Naive thymus-derived CD8-positive, alpha-beta T cell (primary cell): ENCODE measurements at places on chromosomes 4 and X.

- no peak for DNase-seq
Observed at GRCh38 chrX:40268188-40268520, 170.4 kb upstream of the BCOR start.

- DNase-seq, result no peak
Observed at GRCh38 chrX:1242891-1243402, 25.7 kb upstream of the CSF2RA start.

GRCh38 chr4:25861280-25861950 lies 1.4 kb downstream of the SEL1L3 start:
- DNase-seq, result no peak

DNA sequence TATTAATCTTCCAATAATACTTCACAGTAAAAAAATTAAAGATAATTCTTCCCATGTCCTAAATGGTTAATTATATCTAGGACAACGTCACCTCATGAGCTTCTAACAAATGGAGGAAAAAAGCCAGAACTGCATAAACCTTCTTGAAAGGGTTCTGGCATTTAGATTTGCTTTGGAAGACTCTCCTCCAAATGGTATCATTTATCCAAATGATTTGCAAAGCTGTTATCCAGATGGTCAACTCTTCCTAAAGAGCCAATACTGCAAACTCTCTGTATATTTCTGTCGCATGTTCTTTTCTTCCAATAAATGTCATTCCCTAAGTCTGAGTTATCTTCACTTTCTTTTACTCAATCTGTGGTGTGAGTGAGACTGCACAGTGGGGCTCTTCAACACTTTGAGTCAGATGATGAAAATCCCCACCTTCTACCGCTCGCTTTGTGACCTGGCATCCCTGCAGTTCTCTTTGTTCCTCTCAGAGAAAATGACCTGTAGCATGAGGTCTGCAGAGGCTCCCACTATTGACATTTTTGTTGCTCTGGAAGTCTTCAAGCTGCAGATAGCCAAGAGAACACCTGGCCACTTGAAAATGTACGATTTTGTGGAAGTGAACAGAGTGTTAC lies 52.9 kb downstream of the TMEM150C start:
- no peak for DNase-seq

- no peak for DNase-seq
Observed at GRCh38 chr4:90876296-90876695, 749.1 kb downstream of the CCSER1 start.

DNA sequence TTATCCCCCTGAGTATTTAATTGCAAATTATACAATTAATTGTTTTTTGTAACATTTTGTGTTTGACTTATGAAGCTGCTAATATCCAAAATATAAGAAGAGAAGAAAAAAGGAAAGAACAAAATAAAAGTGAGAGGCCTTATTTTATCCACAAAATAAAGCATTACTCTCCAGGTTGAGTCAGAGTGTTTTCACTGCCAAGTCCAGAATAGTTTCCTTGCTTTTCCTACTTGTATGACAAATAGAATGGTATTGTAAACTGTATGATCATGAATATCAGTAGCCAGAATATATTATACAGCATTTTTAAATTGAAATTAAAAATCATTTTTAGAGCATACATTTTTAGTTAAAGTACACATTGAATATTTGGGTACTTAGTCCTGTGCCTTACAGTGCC lies 237.8 kb downstream of the NDST4 start:
- DNase-seq, result no peak

DNA sequence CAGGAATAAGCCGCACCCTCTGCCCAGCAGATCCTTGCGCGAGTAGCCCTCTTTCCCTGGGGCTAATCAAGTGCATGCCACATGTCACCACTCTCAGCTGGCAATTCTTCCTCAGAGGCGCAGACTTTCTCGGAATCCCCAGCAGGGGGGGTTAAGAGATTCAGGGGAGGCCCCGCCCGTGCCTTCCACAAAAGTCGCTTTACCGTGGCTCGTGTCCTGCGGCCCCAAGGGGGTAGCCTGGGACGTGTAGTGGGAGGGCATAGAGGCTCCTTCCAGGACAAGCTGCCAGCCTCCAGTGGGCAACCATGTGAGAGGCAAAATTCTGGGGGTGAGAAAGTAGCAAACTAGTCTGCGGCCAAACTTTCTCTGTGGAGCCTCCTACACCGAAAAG lies 652 bp downstream of the SRPX start:
- DNase-seq, result no peak

- no peak for DNase-seq
Observed at GRCh38 chr4:73776321-73776729, 36.0 kb downstream of the CXCL8 start.

DNA sequence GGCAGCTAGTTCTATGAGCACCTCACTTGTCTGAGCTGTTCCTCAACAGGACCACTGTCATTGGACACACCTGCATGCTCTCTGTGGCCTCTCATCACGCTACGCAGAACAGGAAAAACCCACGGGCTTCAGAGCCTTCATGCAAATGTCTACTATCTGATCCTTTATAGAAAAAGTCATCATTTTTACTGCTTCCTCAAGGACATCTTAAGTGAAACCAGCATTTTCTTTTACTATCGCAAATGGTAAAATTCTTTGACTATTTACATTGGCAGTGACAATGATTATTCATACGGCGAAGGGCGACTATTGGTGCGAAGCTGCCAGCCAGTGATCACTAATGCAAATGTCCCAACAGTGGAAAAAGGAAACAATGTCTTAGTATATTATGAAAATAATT lies 147.0 kb downstream of the AFAP1 start:
- DNase-seq, result no peak

DNA sequence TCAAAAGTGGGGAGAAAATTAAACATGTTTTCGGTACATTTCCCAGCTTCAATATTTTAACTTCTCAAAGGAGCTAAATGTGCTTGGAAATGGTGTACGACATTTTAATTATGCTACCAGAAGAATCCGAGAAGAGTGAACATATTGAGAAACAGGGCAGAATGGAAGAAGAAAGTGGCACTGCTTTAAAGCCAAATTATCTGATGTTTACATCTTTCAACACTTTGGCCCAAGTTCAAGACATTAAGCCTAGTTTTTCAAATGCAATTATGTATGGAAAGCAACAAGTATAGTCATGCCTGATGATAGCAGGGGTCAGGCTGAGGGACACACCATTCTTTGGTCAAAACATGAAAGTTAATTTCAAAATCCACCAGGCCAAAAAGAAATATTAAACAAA lies 577.9 kb upstream of the ZFP42 start:
- DNase-seq, result no peak

- DNase-seq, result peak; percentile 17
Observed at GRCh38 chrX:140762061-140762460, 52.5 kb downstream of the LINC00632 start.

DNA sequence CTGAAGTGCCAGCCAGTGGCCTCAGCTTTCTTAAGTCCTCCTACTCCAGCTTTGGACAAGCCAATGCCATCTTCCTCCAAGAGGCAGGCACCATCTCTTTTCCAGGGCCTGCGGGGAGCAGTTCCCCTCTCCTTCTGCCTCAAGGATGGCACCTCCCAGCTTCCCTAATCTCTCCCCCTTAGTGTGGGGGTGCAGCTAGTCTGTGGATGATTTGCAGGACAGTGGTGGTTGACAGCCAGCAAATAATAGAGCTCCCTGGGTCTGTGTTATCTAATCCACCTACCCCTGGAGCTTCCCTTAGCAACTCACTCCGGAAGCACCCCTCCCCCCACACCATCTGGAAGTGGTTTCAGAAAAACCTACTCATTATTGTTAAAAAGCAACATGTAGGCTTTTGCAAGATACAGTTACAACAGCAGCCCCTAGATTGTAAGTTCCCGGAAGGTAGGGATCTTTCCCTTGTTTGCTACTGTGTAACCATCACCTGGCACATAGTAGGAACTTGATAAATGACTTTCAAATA lies 247.1 kb downstream of the BCOR start:
- no peak for DNase-seq

GRCh38 chrX:17826609-17827496 lies 34.2 kb downstream of the RAI2 start:
- DNase-seq, result no peak

- DNase-seq, result no peak
Observed at GRCh38 chr4:153728151-153728550, 31.7 kb downstream of the RNF175 start.

- DNase-seq, result peak; percentile 41
Observed at GRCh38 chrX:74449322-74449936, 28.1 kb downstream of the SLC16A2 start.

GRCh38 chr4:154529728-154530519 lies 20.3 kb downstream of the PLRG1 start:
- no peak for DNase-seq

GRCh38 chr4:100420571-100420970 lies 97.3 kb downstream of the EMCN start:
- DNase-seq, result no peak

GRCh38 chrX:24268786-24269185 lies 45.1 kb downstream of the SUPT20HL2 start:
- no peak for DNase-seq

- DNase-seq, result no peak
Observed at GRCh38 chr4:33407496-33407895, 2687.3 kb downstream of the PCDH7 start.

DNA sequence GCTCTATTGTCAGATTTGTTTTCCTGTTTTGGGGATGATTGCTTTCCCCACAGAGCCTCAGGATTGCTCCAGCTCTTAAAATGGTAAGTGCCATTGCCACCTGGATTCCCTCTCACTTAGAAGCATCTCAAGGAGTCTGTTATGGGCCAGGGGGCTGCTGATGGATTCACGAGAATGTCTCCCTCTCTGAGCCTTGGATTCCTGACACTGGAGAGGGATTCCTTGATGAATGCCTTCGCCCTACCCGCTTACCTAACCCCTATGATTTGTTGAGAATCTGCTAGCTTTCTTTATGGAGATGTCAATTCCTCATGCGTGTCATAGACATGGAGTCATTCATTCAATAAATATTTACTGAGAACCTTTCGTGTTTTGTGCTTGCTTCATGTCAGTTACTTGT lies 36.9 kb upstream of the TENM3 start:
- DNase-seq, result no peak

GRCh38 chrX:47958761-47959342 lies 44.9 kb downstream of the ZNF182 start:
- DNase-seq, result no peak

GRCh38 chrX:152927858-152928760 lies 30.2 kb downstream of the ZNF185 start:
- DNase-seq, result no peak

DNA sequence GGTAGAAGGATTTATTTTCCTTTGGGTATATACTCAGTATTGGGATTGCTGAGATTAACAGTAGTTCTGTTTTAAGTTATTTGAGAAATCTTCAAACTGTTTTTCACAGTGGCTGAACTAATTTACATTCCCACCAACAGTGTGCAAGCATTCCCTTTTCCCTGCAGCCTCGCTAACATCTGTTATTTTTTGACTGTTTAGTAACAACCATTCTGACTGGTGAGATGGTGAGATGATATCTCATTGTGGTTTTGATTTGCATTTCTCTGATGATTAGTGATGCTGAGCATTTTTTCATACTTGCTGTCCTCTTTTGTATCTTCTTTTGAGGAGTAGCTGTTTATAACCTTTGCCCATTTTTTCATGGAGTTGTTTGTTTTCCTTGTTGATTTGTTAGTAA lies 457.8 kb downstream of the TRAM1L1 start:
- DNase-seq, result no peak

DNA sequence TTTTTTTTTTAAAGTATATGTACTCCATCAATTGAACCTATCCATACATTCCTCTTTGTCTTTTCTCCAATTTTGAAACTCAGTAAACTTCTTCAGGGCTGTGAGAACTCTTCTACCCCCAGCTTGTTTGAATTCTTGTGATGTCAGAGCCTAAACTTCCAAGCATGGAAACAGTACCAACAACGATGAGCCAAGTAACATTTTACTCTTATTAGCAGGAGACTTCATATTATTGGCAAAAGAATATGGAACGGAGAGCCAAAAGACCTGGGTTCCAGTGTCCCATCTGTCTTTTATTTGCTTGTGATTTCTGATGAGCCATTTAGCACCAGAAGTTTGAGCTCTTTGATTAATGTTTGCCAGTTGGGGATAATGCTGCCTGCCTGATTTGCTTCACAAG lies 5.3 kb downstream of the DIAPH2 start:
- no peak for DNase-seq

DNA sequence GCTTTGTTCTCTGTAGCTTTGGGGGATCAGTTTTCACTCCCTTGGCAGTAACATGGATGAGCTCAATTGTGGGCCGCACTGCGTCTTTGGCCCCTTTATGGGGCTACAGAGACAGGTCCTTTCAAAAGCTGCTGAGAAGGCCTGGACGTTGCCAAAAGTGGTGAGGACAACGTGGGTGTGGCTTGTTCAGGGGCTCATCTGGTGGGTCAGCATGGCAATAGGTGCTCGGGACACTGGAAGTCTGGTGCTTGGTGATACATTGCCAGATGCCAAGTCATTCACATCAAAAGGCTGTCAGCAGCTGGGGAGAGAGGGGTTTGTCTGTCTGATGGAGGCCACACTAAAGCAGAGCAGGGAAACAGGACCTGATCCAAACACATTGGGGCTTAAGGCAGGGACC lies 149.8 kb upstream of the EOLA2 start:
- DNase-seq, result no peak

GRCh38 chrX:1485033-1485432 lies 32.3 kb upstream of the ASMTL start:
- no peak for DNase-seq

DNA sequence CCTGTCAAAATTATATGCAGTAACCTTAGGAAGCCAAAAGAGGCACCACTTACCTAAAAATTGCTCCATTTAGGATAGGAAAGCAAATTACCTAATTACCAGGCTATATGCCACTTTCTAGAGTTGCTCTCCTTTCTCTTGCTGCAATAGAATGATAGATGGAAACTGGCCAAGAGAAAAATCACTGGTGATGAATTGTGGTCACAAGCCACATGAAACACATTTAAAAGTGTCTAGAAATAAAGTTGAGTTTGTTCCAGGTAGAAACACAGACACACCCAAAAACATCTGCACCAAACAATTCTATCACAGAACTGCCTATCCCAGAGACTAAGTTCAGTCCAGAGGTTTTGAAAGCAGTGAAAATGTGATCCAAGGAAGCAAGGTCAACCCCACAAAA lies 337.7 kb downstream of the PCDH19 start:
- no peak for DNase-seq

DNA sequence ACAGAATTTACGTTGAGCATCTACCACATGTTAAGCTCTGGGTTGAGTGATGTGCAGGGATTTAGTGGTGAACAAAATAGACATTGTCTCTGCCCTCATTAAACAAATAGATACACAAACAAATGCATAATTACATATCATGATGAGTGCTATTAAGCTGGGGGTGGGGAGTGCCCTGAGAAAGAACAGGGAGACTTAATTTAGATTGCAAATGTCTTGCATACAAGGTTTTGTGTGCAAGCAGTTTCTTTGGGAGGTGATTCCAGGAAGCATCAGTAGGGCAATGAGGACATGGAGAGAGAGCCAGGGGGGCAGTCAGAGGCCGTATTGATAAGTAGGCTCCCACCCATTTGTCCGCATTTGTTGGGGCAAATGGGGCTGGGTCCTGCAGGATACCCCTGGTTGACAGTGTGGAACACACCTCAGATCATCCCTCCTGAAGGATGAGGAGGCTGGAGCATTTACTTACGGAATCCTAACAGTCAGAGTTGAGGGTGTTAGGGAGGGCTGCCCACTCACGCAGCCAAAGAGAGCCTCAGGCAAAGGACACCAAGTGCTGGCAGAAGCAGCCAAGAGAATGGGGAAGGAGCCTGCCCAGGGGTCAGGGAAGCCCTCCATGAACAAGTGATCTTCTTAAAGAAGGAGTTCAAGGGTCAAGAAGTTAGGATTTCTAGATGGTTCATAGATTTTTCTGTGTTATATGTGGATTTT lies 245.9 kb downstream of the BCOR start:
- DNase-seq, result no peak

- DNase-seq, result no peak
Observed at GRCh38 chr4:85676850-85677590, 202.1 kb downstream of the ARHGAP24 start.

GRCh38 chrX:70969635-70970481 lies 39.0 kb upstream of the SLC7A3 start:
- no peak for DNase-seq
